CD8-positive, alpha-beta memory T cell (primary cell): ENCODE measurements at places on chromosomes 11 and 22. TPM values are rescaled to one million over a fixed set of nuclear protein-coding genes. Genes with fewer than 3 reads are reported as not detected.

The SCN3B gene
- total RNA-seq = not detected

- DNase-seq = no peak
These were observed 461.3 kb downstream of the DLG2 start for GRCh38 chr11:85165819-85166218.

DNA sequence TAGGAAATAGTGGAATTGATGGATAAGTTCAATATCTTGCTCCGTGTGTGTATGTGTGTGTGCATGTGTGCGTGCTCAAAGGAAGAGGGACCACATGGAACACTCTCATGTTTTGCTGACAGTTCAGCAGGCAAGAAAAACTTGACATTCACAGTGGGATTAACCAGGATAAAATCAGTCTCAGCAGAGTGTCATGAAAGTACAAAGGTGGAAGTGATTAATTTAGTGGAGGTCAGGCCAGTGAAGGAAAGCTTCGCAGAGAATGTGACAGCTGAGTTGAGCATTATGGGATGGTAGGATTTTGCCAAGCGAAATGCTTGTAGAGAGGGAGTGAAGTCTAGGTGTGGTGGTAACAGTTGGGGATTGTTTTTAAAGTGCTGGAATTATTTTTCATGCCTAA is 15.7 kb upstream of the FBXO3 start:
- no peak for DNase-seq

- no peak for DNase-seq
These were observed 35.0 kb downstream of the CWC15 start for GRCh38 chr11:94938095-94939055.
